ENCODE measurements at places on chromosomes 3 and 15. TPM values are rescaled to one million over a fixed set of nuclear protein-coding genes. Genes with fewer than 3 reads are reported as not detected.

The ZDHHC19 gene
- total RNA-seq: not detected

The CHP1 gene
- 31.6 TPM for total RNA-seq

The RARRES1 gene
- total RNA-seq: not detected

The KLHDC8B gene
- 8.7 TPM for total RNA-seq

The LRTM1 gene
- total RNA-seq: not detected
